ENCODE measurements at places on chromosomes 4 and X.

- DNase-seq: no peak
Observed at GRCh38 chr4:80592950-80593349, 257.4 kb downstream of the CFAP299 start.

DNA sequence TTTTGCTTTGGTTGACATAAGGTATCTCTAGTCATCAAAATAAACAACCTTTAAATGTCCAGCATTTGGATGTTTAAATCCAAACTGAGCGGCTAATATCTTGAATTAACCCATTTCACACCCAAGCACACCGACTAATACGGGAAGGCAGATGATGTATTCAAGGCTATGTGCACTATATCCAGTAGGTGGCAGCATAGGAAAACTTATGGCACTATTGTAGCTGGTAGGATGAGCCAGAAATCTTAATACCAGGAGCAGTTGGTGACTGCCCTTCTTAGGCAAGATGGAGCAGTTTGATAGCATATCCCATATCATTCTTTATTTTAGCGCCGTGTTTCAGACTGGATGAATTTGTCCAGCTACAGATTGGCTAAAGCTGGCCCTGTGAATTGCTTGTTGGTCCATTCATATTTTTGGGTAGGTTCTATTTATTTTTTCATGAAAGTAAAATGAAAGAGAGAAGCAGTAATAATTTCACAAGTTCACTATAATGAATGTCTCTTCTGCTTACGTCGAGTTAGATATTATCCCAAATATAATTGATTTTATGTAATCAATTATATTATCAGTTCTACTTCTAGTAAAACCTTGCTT, 24.4 kb downstream of the UCHL1 start:
- peak; percentile 4 for DNase-seq

DNA sequence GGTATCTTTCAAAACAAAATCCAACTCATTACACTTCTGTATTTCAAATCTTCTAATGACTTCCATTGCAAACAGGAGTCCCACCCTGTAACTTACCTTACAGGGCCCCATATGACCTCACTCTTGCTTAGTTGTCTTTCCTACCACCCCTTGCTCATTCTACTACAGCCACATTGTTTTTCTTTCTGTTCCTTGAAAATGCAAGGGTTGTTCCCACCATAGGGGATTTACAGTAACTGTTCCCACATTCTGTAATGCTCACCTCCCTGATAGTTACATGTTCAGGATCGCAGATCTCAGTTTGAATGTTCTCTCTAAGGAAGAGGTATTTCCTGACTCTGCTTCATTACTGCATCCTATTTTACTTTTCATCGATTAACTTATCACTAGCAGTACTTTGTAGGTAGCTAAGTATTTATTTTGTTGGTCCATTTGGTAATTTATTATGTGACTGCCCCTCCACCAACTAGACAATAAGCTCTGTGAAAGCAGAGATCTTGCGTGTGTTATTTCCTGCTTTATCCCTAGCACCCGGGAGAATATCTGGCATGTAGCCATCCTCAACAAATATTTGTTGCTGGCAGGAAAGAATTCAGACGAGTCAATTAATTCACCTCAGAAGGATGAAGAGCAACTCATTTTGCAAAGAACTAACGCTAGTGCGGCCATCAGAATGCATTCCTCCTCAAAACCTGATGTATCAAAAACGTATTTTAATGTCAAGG, 21.4 kb downstream of the MAOB start:
- DNase-seq: no peak

- DNase-seq: no peak
Observed at GRCh38 chr4:128519163-128519830, 231.7 kb upstream of the PGRMC2 start.

DNA sequence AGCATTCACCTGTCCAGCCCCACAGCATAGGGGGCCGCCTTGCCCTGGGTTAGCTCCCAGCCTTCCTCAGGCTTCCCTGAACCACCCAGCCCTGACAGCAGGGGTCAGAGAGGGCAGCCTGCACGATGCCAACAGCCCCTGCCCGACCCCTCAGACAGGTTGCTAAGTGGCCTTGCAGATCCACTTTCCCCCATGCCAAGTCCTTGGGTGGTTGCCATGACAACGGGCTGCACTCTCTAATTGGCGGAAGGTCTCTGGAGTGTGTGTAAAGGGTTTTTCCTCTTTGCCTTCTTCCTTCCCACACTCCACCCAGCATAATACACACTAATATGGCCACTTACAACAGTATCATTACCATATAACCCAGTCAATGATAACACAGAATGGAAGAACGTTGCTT, 99.6 kb upstream of the AFAP1 start:
- DNase-seq: peak; percentile 30

- no peak for DNase-seq
Observed at GRCh38 chr4:104758574-104758973, 263.9 kb upstream of the CXXC4 start.

DNA sequence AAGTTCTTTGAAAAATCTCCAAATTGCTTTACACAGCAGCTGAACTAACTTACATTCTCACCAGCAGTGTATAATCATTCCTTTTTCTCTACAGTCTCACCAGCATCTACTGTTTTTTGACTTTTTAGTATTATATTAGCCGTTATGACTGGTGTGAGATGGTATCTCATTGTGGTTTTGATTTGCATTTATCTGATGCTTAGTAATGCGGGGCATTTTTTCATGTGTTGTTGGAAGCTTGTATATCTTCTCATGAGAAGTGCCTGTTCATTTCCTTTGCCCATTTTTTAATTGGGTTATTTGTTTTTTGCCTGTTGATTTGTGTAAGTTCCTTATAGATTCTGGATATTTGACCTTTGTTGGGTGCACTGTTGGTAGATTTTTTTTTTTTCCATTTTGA, 931.7 kb downstream of the CENPC start:
- DNase-seq: no peak

DNA sequence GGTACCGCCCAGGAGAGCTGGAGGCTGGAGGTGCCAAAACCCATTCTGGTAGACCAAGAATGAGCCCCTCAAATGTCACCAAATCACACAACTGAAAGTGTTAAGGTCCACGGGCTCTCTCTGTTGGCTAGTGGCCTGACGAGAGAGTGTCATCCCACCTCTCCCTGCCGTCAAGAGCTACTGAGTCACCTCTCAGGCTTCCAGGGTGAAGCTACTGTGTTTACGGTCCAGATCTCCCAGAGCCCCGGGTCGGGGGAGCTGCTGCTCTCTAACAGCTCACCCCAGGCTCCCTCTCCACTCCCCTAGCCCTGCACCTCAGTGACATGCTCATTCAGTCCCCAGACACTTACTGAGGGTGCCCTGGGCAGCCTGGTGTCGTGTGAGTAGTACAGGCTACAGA, 59.2 kb downstream of the ADGRG2 start:
- DNase-seq: no peak

- DNase-seq: peak; percentile 37
Observed at GRCh38 chr4:20251796-20252655, at the start of gene SLIT2. TSS of gene SLIT2 (plus strand) at chr4:20251905. CDS start at chr4:20253816, 1,911 bp downstream.

GRCh38 chr4:73453701-73454005, 17.6 kb downstream of the AFP start:
- DNase-seq: no peak

DNA sequence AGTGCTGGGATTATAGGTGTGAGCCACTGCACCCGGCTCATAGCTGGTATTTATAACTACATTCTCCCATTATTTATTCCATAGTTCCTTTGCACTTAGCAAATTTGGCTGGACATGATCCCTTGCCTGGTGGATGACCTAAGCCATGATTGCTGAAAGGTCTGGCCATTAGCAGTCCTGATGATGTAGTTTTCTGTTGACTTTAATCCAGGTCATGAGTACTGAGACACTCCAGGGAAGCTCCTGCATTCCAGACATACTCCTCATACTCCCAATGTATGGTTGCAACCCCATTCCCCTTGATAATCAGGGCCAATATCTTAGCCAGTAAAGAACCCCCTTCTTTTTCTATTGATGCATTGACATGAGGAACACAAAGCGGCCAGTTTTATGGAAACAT, 24.4 kb upstream of the MGST2 start:
- no peak for DNase-seq

DNA sequence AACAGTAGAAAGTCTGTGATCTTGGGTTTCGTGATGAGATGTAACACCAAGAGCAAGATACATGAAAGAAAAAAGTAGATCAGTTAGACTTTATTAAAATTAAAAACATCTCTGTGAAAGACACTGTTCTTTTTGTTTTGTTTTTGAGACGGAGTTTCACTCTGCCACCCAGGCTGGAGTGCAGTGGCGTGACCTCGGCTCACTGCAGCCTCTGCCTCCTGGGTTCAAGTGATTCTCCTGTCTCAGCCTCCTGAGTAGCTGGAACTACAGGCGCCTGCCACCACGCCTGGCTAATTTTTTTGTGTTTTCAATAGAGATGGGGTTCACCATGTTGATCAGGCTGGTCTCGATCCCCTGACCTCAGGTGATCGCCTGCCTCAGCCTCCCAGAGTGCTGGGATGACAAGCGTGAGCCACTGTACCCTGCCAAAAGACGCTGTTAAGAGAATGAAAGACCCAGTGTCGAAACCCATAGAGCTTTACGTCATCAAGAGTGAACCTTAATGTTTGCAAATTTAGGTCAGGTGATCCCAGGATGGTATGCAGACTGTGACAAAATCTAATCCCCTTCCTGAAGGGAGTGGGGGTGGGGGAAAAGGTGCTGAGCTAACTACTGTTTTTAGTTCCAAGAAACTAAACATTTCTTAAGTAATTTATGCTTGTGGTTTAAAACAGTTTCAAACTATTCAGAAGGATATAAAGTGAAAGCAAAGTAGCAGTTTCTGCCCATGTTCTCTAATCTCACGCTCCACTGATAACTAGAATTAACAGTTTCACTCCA, 8.0 kb downstream of the OFD1 start:
- no peak for DNase-seq

DNA sequence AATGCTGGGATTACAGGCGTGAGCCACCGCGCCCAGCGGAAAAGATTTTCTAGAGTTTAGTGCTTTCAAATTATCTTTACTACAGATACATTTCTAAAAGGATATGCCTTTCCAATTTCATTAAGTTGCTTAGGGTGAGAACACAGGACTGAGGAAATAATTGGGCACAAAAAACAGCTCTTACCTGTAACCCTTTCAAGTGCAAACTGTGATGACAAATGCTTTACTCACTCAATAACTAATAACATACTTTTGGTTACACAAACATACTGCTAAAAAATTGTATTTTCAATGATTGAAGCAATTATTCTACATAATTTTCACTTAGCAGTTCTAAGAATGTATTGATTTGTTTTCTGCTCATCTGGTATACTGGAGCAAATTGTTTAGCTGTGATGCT, 40.2 kb downstream of the PALLD start:
- DNase-seq: no peak

DNA sequence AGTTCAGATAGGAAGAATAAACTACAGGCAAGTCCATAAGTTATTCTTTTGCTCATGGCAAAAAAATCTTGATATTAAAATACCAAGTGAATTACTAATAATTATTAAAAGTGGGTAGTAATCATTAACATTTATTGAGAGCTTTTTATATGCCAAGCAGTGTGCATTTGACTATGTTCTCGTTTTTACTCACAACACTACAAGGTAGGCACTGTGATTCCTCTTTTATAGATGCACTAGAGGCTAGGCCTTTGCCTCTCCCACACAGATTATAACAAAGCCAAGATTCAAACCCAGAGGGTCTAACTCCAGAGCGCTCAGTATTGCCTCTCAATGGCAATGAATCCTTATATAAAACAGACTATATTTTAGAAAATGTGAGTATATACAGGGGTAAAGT, 254.2 kb downstream of the NAF1 start:
- no peak for DNase-seq

DNA sequence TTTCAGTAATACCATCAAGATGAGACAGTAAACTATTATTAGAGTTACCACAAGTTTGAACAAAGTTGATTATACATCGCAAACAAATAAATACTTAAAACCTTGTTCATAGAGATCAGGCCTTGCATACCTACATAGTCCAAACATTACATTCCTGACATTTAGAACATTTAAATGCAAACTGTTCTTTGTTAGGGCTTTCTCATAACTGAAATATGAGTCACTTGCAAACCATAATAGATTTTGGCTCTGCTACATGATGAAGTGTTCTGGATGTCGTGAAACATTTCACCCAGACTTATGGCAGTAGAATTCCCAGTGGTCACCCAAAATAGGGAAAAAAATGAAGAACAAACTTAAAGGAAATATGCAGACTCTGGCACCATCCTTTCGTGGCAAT, 75.0 kb downstream of the FAT4 start:
- DNase-seq: no peak

GRCh38 chrX:47143894-47144625, 442 bp downstream of the NDUFB11 start:
- DNase-seq: no peak

DNA sequence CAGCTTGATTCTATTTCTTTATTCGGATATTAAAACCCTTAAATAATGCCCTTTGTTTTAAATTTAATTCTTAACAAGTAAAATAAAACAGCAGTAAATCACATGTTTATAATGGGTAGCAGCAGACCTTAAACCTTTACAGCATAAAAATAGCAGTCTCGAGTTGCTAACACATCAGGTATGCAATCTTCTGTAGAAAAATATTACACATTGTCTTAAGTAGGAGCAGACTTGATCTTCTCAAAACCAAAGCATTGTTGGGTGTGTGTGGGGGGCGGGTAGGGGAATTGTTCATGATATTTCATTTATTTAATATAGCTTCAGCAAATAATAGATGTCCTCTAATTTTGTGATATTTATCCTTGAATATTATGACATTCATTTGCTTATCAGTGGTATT, 331.4 kb downstream of the PCDH7 start:
- DNase-seq: no peak

DNA sequence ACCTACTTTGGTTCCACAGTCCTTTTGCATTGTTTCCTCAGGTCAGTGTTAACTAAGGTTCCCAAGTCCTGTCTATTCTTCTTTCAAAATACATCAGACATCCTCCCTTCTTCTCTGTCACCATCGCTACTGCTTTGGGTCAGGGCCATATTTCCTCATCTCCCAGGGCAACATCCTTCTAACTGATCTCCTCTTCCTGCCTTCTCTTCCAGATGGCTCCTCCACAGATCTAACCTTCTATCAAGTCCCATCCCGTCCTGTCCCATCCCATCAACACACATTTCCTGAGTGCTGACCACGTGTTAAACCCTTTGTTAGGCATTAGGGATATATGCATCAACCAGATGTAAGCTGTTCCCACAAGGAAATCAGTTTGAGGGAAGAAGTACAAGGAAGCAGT, 25.9 kb downstream of the PLAC1 start:
- no peak for DNase-seq

DNA sequence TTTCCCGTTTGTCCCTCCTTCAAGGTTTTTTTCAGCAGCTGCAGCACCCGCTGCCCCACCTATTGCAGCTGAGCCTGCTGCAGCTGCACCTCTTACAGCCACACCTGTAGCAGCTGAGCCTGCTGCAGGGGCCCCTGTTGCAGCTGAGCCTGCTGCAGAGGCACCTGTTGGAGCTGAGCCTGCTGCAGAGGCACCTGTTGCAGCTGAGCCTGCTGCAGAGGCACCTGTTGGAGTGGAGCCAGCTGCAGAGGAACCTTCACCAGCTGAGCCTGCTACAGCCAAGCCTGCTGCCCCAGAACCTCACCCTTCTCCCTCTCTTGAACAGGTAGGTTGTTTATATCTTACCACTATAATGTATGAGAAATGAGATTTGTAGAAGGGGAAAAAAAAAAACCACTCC, 4.5 kb downstream of the PRR27 start:
- DNase-seq: no peak

Measured in anterior cingulate cortex (tissue), 58 donors.